ENCODE measurements at places on chromosomes 11 and 22.

DNA sequence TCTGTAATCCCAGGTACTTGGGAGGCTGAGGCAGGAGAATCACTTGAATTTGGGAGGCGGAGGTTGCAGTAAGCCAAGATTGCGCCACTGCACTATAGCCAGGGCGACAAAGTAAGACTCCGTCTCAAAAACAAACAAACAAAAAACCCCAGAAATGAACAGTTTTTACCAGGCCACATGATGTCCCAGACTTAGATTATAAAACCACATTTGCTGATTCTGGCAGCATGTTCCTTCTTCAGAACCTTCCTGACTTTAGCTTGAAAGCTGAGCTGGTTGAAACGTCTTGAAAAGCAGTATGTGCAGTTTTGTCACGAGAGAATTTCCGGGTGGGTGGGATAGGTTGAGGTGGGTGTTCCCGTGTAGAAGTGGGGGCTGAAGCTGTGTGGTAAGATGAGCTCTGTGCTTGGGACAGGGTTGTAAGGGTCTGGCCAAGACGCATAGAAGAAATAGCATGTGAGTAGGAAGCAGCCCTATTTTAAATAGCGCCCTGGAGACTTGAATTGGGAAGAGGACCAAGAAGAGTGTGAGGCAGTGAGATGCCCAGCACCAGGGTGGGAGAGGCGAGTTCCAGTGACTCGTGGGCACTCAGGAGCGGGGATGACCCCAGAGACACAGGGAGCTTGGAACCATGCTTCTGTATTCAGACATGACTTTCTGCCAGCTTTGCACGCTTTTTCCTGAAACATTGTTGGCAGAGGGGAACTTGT is 7.6 kb downstream of the AP2A2 start:
- peaks cover 3% of the 10 kb centered on the region for H3K36me3 ChIP-seq
- H3K27me3 ChIP-seq: no peaks in the 10 kb centered on the region
- peak overlapping the region; percentile 62 for H3K27ac ChIP-seq
- H3K4me3 ChIP-seq: no peak overlapping the region
- peaks cover 18% of the 10 kb centered on the region for H3K4me1 ChIP-seq

DNA sequence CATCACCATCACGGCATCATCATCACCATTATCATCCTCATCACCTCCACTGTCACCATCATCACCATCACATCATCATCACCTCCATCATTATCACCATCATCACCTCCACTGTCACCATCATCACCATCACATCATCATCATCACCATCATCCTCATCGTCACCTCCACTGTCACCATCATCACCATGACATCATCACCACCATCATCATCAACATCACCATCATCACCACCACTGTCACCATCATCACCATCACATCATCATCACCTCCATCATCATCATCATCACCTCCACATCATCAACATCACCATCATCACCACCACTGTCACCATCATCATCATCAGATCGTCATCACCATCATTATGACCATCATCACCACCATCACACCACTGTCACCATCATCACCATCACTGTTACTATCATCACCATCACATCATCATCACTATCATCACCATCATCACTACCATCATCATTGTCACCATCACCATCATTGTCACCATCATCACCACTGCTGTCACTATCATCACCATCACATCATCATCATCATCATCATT is 32.8 kb downstream of the PARVG start:
- no peak for DNase-seq
- H3K36me3 ChIP-seq: no peaks in the 10 kb centered on the region
- peaks cover 22% of the 10 kb centered on the region for H3K27me3 ChIP-seq
- H3K27ac ChIP-seq: no peak overlapping the region
- H3K4me1 ChIP-seq: no peaks in the 10 kb centered on the region

GRCh38 chr11:26227301-26227746 is 104.6 kb upstream of the ANO3 start:
- H3K27me3 ChIP-seq: no peaks in the 10 kb centered on the region
- H3K4me1 ChIP-seq: no peaks in the 10 kb centered on the region
- H3K27ac ChIP-seq: no peak overlapping the region
- H3K4me3 ChIP-seq: no peak overlapping the region
- DNase-seq: no peak

DNA sequence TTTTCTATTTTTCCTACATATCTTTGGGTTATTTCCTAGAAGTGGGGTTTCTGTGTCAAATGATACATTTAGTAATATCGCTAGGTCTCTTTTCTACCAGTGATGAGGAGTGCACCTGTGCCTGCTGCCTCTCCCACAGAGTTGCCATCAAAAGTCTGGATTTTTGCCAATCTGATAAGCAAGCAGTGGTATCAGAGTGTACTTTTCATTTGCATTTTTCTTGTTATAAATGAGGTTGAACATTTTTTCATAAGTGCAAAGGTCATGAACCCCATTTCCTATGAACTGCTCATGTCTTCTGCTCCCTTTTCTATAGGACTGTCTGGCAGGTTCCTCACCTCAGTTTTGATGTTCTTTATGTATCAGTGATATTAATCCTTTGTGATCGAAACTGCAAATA is 1.7 kb downstream of the TRPM5 start:
- no peak overlapping the region for H3K4me3 ChIP-seq
- DNase-seq: no peak
- peaks cover 2% of the 10 kb centered on the region for H3K4me1 ChIP-seq
- no peaks in the 10 kb centered on the region for H3K36me3 ChIP-seq
- no peak overlapping the region for H3K27ac ChIP-seq

GRCh38 chr11:128874427-128874826 is 7.3 kb upstream of the KCNJ1 start:
- DNase-seq: no peak
- H3K36me3 ChIP-seq: no peaks in the 10 kb centered on the region
- peaks cover 39% of the 10 kb centered on the region for H3K27me3 ChIP-seq
- no peak overlapping the region for H3K4me3 ChIP-seq
- peaks cover 4% of the 10 kb centered on the region for H3K4me1 ChIP-seq
- H3K27ac ChIP-seq: no peak overlapping the region

GRCh38 chr11:2215230-2215560 is 43.6 kb upstream of the TH start:
- H3K36me3 ChIP-seq: no peaks in the 10 kb centered on the region
- no peak overlapping the region for H3K4me3 ChIP-seq
- DNase-seq: no peak
- no peak overlapping the region for H3K27ac ChIP-seq
- H3K27me3 ChIP-seq: peaks cover 43% of the 10 kb centered on the region

DNA sequence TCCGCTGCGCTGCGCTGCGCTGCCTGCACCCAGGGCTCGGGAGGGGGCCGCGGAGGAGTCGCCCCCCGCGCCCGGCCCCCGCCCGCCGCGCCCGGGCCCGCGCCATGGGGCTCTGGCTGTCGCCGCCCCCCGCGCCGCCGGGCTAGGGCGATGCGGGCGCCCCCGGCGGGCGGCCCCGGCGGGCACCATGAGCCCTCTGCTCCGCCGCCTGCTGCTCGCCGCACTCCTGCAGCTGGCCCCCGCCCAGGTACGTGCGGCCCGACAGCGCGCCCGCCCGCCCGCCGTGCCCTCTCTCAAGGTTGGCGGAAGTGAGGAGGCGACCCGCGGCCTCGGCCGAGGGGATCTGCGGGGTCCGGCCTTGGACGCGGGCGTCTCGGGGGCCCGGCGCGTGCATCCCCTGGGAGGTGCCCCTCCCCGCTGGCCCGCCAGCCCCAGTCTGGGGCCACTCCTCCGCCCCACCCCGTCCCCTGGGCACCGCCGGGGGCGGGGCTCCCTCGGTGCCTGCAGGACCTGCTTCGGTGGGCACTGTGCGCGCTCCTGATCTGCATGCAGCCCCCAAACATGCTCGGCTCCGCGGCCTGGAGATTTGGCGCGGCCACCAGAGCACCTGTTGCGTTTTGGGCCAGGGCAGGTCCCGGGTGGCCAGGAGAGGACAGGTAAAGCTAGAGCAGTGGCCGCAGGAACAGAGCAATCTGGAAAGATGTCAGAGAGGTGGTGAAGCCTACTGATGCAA is 429 bp downstream of the VEGFB start:
- peaks cover 21% of the 10 kb centered on the region for H3K4me1 ChIP-seq
- H3K27me3 ChIP-seq: no peaks in the 10 kb centered on the region
- no peak for DNase-seq

DNA sequence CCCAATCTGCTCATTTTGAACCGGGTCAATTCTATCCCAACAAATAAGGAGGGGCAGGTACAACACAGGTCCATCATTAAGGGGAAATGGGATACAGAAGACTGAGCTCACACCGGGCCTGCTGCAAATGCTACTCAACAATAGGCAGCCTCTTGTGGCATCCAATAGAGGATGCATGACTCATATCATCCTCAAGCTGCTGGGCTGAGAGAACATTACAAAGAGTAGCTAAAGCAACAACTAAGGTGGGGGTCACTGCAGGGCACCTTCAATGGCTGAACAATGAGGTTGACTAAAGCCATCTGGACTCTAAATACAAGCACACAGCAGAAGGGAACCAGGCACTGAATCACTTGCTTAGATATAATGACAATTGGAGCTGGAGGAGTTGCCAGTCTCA is 130.1 kb upstream of the SYN3 start:
- H3K27ac ChIP-seq: no peak overlapping the region
- H3K36me3 ChIP-seq: no peaks in the 10 kb centered on the region
- DNase-seq: no peak
- no peak overlapping the region for H3K4me3 ChIP-seq
- no peaks in the 10 kb centered on the region for H3K4me1 ChIP-seq

- H3K4me1 ChIP-seq: no peaks in the 10 kb centered on the region
- no peaks in the 10 kb centered on the region for H3K36me3 ChIP-seq
- H3K27me3 ChIP-seq: peaks cover 26% of the 10 kb centered on the region
These were observed 24.1 kb upstream of the PHOX2A start for GRCh38 chr11:72267956-72268617.

DNA sequence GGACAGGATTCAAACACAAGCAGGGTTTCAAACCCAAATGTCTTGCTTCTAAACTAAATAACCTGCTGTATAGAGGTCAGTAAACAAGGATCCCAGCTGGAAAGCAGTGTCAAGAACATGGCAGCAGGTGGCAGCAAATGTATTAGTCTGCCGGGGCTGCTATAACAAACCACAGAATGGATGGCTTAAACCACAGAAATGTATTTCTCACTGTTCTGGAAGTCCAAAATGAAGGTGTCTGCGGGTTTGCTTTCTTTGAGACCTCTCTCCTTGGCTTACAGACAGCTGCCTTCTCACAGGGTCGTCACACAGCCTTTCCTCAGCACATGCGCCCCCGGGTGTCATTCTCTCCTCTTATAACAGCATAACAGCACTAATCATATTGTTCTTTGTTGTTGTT is 65.1 kb upstream of the LRRC55 start:
- H3K27me3 ChIP-seq: no peaks in the 10 kb centered on the region
- no peaks in the 10 kb centered on the region for H3K36me3 ChIP-seq
- H3K4me3 ChIP-seq: no peak overlapping the region
- peaks cover 4% of the 10 kb centered on the region for H3K4me1 ChIP-seq
- DNase-seq: no peak
- no peak overlapping the region for H3K27ac ChIP-seq

DNA sequence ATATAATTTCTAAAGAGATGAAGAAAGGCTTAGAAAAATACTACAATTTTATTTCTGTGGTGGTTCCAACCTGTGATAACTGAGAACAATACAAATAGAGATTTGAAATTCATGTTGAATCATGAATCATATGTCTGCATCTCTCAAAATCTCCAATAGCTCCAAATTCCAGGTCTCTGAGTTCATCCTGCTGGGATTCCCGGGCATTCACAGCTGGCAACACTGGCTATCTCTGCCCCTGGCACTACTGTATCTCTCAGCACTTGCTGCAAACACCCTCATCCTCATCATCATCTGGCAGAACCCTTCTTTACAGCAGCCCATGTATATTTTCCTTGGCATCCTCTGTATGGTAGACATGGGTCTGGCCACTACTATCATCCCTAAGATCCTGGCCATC is at the start of gene OR56B1:
Gene OR56B1 (plus strand): TSS at position 53 of the 400 bp plus-strand sequence. CDS start 69 bp downstream, at position 122.
- H3K4me3 ChIP-seq: no peak within 1 kb of the TSS
- no peak within 1 kb of the TSS for H3K27ac ChIP-seq
- no peak for DNase-seq
- H3K36me3 ChIP-seq: no peaks in the 10 kb centered on the region
- no peaks in the 10 kb centered on the region for H3K4me1 ChIP-seq

DNA sequence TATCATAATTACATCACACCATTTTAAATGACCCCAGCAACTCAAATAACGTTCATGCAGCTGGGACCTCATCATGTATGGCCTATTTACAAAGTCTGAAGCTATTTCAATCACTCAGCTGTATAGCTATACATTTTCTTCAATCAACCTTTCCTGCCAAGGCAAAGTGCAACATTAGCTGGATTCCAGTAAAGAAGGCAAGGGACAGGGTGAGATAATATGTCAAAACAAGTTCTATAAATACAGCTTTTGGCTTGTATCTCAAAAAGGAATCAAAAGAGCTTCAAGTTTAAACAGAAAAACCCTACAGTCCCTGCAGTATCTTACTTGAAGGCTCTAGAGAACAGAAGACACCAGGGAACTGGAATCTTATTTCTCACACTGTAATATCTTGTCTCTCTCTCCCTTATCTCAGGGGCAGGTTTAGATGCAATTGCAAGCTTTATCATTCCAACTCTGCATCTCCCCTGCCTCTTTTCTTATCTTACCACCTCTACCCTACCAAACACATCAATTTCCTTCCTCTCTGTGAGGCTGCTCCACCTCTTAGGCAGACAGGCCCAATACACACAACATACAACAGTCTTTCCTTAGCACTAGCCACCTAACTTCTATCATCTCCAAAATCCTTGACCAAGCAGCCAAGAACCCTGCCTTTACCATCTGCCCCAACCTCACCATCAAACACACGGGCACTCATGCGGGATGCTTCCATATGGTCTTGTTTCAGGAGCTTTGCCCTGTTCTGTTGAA is 34.5 kb downstream of the CELF1 start:
- peaks cover 3% of the 10 kb centered on the region for H3K36me3 ChIP-seq
- peaks cover 23% of the 10 kb centered on the region for H3K4me1 ChIP-seq
- no peak overlapping the region for H3K4me3 ChIP-seq
- peak overlapping the region; percentile 77 for H3K27ac ChIP-seq
- H3K27me3 ChIP-seq: no peaks in the 10 kb centered on the region

DNA sequence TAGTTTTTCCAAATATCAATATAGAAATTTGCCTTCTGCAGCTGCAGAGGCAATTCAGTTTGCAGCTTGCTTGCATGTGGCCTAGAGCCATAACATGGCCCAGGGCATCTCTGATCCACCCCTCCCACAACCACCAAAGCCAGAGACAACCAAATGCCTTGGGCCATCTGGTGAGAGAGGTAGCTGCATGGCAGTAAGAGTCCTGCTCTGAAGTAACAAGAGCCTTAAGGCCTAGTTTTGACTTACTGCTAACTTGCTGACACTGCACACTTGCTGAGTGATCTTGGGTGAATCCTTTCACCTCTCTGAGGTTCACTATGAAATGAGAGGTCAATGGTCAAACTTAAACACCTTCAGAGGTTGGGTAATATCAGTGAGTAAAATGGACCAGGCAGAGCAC is 4.9 kb upstream of the SPECC1L start:
- DNase-seq: no peak
- no peaks in the 10 kb centered on the region for H3K27me3 ChIP-seq
- H3K4me1 ChIP-seq: peaks cover 10% of the 10 kb centered on the region
- H3K27ac ChIP-seq: no peak overlapping the region
- no peaks in the 10 kb centered on the region for H3K36me3 ChIP-seq

Measured in progenitor cell of endocrine pancreas (in vitro differentiated cells).